RPMI8226 (cell line): ENCODE measurements at places on chromosomes 3 and 15.

DNA sequence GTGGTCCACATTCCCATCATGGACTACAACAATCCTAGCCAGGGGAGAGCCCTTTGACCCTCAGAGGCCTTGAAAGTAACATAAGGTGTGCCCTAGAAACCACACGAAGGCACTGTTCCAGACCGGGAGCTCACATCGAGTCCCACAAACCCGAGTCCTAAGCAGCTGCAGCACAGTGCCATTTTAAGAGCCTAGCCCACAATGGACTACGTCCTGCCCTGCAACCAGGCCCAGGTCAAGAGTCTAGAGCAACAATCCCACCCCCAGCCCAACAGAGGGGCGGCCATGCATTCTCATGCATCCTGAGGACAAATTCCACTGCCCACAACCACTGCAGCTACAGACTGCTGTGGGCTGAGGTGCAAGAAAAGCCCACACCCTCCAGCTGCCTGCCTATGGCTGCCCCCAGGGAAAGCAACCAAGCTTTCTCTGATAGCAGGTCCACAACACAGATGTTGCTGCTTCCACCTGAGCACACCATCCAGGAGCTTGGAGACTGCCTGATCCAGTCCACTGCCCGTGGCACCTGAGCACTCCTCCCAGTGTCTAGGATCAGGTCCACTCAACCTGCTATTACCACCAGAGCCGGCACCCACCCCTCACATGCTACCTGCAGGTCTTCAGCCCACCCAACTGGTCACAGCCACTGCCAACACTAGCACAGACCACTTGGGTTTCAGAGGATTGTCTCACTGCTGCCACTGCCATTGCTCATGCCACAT is 56.8 kb downstream of the IGSF11 start:
- no peak for DNase-seq

GRCh38 chr3:61594144-61594963 is 33.0 kb downstream of the PTPRG start:
- DNase-seq: no peak

GRCh38 chr3:84877092-84877491 is 81.7 kb upstream of the CADM2 start:
- no peak for DNase-seq

DNA sequence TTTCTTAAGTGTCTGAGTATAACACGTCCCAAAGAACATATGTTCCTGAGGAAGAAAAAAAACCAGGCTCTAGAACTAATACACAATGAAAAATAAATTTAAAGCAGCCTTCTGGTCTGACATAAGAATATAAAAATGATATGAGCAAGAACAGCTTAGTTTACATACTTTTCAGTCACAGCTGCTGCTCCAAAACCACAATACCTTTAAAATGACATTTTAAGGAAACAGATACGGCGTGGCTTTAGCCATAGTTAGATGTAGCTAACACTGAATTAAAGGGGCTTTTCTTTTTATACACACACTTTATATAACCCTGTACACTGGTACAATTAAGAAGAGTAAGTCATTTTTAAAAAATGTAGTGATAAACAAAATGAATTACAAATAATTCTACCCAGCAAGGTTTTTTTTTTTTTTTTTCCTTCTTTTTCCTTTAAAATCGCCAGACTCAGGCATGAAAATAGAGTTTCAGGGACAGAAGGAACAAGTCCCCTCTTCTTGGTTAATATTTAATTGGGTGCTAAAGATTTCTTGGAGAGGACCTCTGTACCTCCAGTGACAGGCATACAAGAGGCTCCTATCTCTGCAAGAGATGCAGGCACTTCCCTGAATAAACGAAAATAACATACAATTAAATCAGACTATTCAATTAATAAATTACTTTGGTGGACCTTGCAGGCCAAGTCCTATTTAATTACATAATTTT is 265.6 kb downstream of the FOXP1 start:
- no peak for DNase-seq

GRCh38 chr3:155230382-155230781 is 63.1 kb downstream of the STRIT1 start:
- DNase-seq: no peak

- no peak for DNase-seq
These were observed 3.3 kb upstream of the ITPKA start for GRCh38 chr15:41490355-41490754.
